MV-4-11 (cell line): ENCODE measurements at places on chromosomes 5 and 9.

DNA sequence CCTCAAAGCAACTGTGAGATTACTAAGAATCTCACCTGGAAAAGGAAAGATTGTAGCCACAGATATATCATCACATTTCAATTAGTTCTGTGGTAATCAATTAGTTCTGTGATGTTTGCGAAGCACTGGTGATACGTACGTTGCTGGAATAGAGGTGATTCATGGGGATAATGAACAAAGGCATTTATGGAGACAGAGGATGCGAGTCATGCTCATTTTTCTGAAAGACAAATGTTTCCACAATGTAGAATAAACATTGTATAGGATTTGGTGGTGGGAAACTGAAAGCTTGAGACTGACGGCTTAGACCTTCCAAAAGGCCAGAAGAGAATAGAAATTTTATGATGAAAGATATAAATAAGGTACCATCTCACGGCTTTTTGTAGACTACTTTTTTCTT, 507.3 kb upstream of the TYRP1 start:
- no peak for DNase-seq

GRCh38 chr9:16410601-16411280, 459.7 kb downstream of the BNC2 start:
- DNase-seq: no peak

DNA sequence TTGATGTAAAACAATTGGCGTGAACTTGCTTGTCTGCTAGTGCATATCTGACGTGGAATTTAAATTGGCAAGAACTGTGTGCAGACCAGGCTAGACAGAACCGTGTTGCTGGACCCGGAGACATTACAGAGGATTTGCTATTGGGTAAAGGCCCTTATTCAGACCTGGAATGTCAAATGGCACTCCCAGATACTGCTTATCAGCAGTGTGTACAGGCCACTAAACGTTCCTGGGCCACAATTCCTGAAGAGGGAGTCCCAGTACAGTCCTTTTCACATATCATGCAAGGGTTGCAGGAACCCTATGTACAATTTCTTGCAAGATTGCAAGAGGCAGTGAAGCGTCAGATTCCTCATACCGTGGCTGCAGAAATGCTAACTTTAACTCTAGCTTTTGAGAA, 13.5 kb upstream of the MCCC2 start:
- no peak for DNase-seq

DNA sequence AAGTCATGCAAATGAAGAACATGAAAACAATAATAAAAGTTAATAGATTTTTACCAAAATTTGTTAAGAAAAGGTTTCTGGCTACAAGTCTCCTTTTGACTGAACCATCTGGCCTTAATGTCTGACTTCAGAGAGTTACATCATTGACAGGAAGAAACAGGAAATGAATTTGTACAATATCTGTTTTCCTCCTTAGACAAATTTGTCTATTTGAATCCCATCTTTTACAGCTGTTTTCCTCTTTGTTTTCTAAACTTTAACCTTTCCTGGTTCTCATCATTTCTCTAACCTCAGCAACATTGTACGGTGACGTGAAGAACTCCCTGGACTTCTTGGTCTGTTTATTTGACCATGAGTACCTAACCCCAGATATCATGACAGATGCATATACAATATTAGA, 567.5 kb upstream of the RIOK2 start:
- no peak for DNase-seq

DNA sequence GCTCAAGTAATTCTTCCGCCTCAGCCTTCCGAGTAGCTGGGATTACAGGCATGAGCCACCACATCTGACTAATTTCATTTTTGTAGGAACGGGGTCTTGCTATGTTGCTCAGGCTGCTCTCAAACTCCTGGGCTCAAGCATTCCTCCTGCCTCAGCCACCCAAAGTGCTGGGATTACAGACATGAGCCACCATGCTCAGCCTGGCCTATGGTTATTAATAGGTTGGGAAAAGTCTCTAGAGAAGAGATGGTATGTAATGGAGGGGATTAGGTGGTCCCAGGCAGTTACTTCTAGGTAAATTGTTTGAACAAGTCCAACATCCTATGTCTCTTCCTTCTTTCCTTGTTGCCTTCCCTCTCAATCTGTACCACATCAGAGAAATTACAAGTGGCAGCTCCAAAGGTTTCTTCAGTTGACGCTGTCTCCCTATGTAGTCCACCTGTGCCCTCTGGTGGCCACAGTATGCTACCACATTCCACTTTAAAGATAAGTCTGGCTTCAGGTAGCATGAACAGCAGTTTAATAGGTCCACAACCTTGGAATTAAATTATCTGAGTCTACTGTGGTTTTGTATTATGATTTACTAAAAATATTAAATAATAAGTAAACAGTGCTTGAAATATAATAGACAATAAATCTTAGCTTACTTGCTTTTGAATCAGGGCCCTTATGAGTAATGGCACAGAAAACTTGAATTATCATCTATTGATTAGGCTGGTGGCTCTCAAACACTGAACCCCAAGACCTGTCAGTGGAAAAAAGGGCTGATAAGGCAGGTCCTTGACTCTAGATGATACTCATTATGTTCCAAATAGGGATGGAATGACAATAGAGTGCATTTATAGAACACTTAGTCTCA, 9.7 kb downstream of the TIGD6 start:
- DNase-seq: peak; percentile 63

DNA sequence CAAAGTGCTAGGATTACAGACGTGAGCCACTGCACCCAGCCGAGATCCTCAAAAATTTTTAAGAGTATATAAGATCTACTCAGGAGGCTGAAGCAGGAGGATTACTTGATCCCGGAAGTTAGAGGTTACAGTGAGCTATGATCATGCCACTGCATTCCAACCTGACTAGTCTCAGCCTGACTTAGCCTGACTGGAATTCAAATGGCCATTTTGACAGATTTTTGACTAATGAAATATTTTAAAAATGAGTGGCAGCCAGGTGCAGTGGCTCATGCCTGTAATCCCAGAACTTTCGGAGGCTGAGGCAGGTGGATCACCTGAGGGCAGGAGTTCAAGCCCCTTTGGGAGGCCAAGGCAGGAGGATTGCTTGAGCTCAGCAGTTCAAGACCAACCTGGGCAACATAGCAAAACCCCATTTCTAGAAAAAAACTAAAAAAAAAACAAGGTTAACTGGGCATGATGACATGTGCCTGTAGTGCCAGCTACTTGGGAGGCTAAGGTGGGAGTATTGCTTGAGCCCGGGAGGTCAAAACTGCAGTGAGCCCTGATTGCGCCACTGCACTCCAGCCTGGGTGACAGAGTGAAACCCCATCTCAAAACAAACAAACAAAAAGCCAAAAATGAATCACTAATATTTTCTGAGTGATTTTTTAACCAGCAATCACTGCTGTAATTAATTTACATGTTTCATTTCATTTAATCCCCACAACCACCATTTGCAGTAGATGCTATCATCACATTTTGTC, 16.6 kb downstream of the ATOX1 start:
- no peak for DNase-seq

GRCh38 chr9:103458826-103459225, 463.7 kb downstream of the CYLC2 start:
- no peak for DNase-seq

- no peak for DNase-seq
Measured at GRCh38 chr5:180575571-180575970, 15.7 kb downstream of the SCGB3A1 start.

- peak; percentile 36 for DNase-seq
Measured at GRCh38 chr5:90473396-90474234, 956 bp downstream of the MBLAC2 start.

- no peak for DNase-seq
Measured at GRCh38 chr5:5135957-5136676, 4.0 kb upstream of the ADAMTS16 start.

DNA sequence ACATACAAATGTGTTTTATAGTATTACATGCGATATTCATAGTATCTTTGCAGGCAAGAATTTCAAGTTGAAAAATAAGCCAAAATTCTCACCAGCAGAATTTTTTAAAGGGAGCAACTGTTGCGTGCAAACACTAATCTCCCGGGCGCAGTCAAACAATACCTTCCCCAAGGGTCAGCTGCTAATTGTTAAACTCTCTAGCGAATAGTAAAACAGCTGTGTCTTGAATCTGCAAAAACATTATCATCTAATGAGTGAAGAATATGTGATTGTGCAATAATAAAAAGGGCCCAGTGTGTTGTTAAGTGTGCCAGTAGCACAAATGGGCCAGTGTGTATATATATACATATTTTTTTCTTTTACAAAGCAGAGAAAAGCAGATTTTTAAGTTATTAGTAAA, 131.4 kb downstream of the CCDC192 start:
- peak; percentile 47 for DNase-seq

DNA sequence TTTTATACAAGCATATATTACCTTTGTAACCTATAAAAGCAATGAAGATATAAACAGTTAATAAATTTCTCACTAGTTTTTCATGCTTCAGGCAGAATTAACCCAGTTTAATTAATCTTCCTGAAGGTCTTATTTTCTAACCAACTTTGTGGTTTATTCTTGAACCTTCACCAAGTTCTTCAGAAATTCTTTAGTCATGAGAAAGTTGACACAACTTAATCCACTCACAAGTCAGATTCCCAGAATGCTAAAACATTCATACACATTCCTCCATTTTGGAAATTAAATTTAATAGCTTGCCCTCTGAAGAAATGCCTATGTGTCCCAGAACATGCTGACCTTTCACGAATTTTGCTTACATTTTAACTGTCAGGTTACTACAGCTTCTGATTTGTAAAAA, 105.4 kb upstream of the PAM start:
- DNase-seq: no peak

DNA sequence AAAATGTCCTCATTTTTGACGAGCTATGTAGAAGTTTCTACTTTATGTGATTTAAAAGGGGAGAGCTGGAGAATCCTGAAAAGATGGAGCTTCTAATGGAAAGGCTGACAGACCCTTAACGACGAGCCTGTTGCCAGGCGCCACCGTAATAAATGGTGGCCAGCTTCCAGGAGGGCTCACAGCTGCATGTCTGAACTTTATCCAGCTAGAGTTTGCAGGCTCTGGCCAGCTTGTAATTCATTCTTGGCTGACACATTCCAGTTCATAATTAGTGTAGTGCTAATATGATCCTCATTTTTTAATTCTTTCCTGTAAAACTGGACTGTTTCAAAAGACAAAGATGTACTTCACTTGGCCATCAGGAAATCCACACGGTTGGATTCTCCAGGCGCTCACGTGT, 246.7 kb downstream of the GAS1 start:
- no peak for DNase-seq

DNA sequence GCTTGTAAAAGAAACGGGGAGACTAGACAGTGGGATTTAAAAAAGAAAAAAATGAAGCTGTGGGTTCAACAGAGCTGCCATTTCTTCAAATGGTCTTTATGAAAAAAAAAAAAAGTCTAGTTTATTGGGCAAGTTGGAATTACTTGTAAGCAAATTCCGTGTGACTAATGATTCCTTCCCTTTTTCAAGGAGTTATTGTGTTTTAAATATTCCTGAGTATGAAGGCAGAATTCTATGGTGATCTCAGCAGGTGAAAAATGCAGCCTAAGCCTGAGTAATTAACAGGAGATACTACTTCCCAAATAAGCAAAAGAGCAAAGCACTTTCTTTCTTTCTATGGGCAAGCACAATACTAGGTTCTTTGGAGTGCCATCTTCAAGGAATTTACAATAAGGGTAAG, 481.9 kb downstream of the ZNF608 start:
- no peak for DNase-seq

GRCh38 chr5:157555037-157555640, 20.4 kb downstream of the ADAM19 start:
- peak; percentile 67 for DNase-seq

DNA sequence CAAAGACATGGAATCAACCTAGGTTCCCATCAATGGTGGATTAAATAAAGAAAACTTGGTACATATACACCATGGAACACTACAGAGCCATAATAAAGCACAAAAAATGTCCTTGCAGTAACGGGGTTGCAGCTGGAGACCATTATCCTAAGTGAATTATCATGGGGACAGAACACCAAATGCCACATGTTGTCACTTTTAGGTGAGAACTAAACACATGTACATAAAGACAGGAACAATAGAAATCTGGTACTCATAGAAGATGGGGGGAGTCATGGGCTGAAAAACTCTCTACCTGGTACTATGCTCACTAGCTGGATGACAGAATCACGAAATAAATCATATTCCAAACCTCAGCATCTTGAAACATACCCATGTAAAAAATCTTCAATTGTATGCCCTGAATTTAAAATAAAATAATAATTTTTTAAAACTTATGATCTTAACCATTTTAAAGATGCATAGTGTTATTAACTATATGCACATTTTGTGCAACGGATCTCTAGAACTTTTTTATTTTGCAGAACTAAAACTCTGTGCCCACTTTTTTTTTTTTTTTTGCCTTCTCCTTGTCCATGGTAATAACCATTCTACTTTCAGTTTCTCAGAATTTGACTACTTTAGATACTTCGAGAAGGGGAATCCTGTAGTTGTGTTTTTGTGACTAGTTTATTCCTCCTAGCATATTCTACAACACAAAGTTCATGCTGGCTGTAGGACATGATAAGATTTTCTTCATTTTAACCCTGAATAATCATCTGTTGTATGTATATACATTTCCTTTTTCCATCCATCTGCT, 1081.6 kb upstream of the ACO1 start:
- peak; percentile 1 for DNase-seq

- no peak for DNase-seq
Measured at GRCh38 chr9:113990975-113991471, 87.1 kb downstream of the AMBP start.

GRCh38 chr9:94865582-94866452, 139.3 kb downstream of the AOPEP start:
- no peak for DNase-seq

DNA sequence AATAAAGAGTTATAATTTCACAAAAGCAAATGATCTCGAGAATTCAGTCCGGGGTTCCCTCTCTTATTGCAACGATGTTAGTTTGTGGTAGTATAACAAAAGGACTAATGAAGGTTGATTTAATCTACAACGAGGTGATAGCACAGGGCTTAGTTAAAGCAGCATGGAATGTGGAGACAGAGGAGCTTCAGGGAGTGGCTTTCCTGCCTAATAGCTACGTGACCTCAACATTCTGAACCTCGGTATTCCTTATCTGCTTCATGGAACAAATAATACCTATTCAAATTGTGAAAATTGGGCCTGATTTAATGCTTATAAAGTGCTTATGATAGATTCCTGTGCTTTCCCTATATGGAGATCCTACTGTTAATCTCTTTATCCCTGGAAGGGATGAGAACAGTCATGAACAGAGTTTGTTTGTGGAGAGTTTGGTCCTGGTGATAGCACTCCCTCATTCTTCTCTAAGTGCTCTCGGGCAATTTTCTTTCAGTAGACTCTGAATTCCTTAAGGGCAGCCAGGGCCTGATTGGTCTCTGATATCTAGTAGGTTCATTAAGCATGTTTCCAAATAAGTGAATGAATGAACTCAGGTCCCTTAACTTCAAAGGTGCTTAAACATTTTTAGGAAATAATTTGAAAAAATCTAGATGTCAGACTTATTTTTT, 104.1 kb upstream of the TUT7 start:
- no peak for DNase-seq

GRCh38 chr9:97809666-97810344, 43.2 kb upstream of the FOXE1 start:
- no peak for DNase-seq
